ENCODE measurements at places on chromosomes 7 and 10. TPM values are rescaled to one million over a fixed set of nuclear protein-coding genes. Genes with fewer than 3 reads are reported as not detected.
A peak's percentile ranks its signal among the peaks of the same experiment; 100 is the strongest.

DNA sequence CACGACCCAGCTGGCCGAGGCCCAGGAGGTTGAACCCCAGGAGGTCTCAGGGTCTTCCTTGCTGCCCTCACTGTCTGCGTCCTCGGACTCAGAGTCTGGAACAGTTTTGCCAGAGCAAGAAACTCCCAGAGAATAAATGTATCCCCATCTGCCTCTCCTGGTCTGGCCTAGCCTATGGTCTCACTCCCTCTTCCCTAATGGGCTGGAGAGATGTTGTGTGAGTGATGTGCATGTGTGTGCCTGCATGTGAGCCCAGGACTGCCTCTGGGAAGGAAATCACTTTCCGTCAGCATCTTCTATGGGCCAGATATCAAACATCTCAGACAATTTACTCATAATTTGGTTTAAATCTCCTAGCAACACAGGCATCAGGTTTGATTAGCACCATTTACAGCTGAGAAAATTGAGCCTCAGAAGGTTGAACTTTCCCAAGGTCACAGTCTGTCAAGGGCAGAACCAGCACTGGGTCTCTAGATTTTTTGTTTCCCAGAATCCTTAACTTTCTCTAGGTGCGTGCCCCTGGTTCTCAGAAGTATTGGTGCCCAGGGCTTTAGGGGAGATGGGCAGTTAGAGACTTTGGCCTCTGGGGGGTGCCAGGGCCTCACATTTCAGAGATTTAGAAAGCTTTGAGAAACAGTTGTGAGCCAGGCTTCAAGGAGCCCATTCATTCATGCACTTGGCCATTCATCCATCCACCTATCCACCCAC is 4.9 kb downstream of the TMEM270 start:
- H3K4me3 ChIP-seq = no peak overlapping the region
- H3K36me3 ChIP-seq = no peaks in the 10 kb centered on the region
- no peaks in the 10 kb centered on the region for H3K27me3 ChIP-seq
- H3K4me1 ChIP-seq = peaks cover 22% of the 10 kb centered on the region
- no peak overlapping the region for H3K27ac ChIP-seq

DNA sequence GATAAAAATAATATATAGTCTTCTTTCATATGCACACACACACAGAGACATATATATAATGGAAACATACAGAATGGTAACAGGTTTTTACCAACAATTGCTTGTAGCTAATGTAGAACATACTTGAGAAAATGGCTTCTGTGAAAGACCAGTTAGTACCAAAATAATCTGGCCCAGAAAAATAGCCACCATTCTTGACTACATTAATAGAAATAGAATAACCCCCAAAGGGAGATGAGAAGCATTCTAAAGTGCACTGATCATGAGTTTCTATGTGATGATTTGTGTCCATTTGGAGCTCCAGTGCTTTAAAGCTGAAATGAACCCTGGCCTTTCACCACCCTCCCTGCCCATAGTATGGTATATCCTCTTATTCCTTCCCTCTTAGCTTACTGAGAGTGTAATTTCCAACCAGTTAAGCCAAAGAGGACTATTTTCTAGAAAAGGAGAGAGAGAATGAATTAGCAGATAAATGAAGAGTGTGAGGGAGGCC is 22.9 kb upstream of the IFIT2 start:
- H3K4me1 ChIP-seq = peaks cover 62% of the 10 kb centered on the region
- no peak overlapping the region for H3K4me3 ChIP-seq
- no peak for DNase-seq
- no peaks in the 10 kb centered on the region for H3K36me3 ChIP-seq
- peak overlapping the region; percentile 42 for H3K27ac ChIP-seq

- no peak overlapping the region for H3K27ac ChIP-seq
- H3K4me3 ChIP-seq = no peak overlapping the region
- H3K27me3 ChIP-seq = no peaks in the 10 kb centered on the region
- H3K36me3 ChIP-seq = no peaks in the 10 kb centered on the region
- DNase-seq = no peak
Measured at GRCh38 chr10:104608091-104608828, 32.8 kb upstream of the SORCS3 start.

DNA sequence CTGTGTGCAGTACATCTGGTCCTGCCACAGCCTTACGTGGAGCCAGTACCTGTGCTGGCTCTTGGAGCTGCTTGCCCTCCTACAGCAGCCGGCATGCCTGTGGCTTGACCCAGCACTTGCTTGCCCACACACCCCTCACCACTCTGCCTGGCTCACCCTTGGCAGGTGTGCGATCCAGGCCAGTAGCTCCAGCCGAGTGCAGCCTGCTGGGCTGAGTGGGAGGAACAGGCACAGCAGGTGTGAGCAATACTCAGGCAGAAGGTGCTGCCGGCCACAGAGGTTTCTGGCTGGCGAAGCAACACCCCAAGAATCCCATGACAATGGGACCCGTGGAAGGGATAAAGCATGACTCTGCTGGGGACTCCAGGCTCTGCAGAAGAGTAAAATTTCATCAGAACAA is 173.5 kb upstream of the ADCY1 start:
- no peaks in the 10 kb centered on the region for H3K4me1 ChIP-seq
- no peak for DNase-seq
- no peaks in the 10 kb centered on the region for H3K27me3 ChIP-seq
- no peaks in the 10 kb centered on the region for H3K36me3 ChIP-seq
- no peak overlapping the region for H3K27ac ChIP-seq
- H3K4me3 ChIP-seq = no peak overlapping the region

The FMC1 gene
- 7.9 TPM for total RNA-seq

DNA sequence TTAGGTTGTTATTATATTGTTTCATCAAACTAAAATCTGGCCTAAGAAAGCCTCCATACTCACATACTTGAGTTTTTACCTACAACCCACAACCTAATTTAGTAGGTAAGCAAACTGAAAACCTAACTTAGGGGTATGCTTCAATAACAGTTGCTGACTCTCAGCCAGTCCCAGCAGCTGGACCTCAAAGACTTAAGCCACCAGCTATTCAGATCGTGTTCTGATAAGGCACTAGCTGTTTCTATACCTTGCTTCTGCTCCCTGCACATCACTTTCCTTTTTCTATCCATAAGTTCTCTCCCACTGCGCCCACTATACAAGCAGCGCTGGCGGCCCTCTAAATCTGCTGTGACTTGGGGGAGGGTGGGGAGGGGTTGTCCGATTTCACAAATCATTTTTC is 42.3 kb downstream of the SUGCT start:
- H3K4me3 ChIP-seq = no peak overlapping the region
- H3K27ac ChIP-seq = no peak overlapping the region
- no peaks in the 10 kb centered on the region for H3K36me3 ChIP-seq
- H3K4me1 ChIP-seq = no peaks in the 10 kb centered on the region
- no peak for DNase-seq

GRCh38 chr10:95277201-95277570 is 13.6 kb downstream of the PDLIM1 start:
- no peak overlapping the region for H3K4me3 ChIP-seq
- peaks cover 94% of the 10 kb centered on the region for H3K4me1 ChIP-seq
- no peaks in the 10 kb centered on the region for H3K36me3 ChIP-seq
- DNase-seq = no peak
- H3K27ac ChIP-seq = peak overlapping the region; percentile 9
- H3K27me3 ChIP-seq = no peaks in the 10 kb centered on the region

The ADAM22 gene
- 5.0 TPM for total RNA-seq

The PBLD gene
- 8.0 TPM for total RNA-seq

The PCLO gene
- total RNA-seq = 0.78 TPM

DNA sequence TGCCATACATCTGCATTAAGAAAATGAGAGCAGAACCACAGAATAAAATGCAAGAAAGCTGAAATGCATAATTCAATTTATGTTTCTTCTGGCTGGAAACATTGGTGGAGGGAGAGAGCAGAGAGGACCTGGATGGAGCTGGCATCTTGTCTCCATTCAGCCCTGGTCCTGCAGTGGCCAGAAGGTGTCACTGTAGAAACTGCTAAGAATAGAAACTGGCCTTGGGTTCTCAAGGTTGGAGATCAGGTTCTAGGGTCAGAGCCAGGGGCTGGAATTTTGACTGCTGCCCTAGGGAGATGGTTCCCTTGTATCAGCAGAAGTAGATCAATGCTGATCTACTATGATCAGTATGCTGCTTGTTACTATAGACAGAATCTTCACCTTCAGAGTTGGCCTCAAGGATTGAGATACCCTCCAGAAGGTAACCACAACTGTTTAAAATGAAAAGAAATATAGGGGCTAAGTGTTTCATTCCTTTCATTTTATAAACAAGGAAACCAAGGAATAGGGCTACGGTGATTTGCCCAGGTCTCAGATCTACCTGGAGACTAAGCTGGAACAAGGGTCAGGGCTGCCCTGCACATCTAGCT is 13.1 kb downstream of the TAS2R41 start:
- no peaks in the 10 kb centered on the region for H3K4me1 ChIP-seq
- H3K36me3 ChIP-seq = no peaks in the 10 kb centered on the region
- no peak overlapping the region for H3K4me3 ChIP-seq
- H3K27me3 ChIP-seq = no peaks in the 10 kb centered on the region
- DNase-seq = no peak

The PNLIPRP3 gene
- 1.1 TPM for total RNA-seq

- H3K4me1 ChIP-seq = peaks cover 15% of the 10 kb centered on the region
- H3K27me3 ChIP-seq = no peaks in the 10 kb centered on the region
- no peak overlapping the region for H3K4me3 ChIP-seq
- no peak for DNase-seq
- H3K36me3 ChIP-seq = peaks cover 4% of the 10 kb centered on the region
- H3K27ac ChIP-seq = no peak overlapping the region
Measured at GRCh38 chr7:730501-731439, 3.7 kb upstream of the PRKAR1B start.

DNA sequence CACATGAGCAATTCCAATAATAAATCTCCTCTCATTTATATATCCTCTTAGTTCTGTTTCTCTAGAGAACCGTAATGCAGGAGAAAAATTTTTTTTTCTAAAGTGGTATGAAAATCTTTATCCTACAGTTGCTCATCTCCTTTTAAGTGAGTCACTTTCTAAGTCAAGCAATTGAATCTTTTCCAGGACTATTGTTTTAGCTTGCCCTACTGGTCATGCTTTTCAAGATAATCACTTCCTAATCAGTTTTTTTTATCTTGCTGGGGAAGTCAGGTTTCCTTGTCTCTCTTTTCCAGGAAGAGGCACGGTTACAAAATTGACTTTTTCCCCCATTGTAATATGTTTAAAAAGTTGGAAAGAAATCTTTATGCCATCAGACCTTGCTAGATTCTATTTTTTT is 44.0 kb downstream of the INPP5F start:
- H3K27me3 ChIP-seq = no peaks in the 10 kb centered on the region
- peaks cover 8% of the 10 kb centered on the region for H3K4me1 ChIP-seq
- H3K4me3 ChIP-seq = no peak overlapping the region
- no peak overlapping the region for H3K27ac ChIP-seq
- no peak for DNase-seq
- no peaks in the 10 kb centered on the region for H3K36me3 ChIP-seq

DNA sequence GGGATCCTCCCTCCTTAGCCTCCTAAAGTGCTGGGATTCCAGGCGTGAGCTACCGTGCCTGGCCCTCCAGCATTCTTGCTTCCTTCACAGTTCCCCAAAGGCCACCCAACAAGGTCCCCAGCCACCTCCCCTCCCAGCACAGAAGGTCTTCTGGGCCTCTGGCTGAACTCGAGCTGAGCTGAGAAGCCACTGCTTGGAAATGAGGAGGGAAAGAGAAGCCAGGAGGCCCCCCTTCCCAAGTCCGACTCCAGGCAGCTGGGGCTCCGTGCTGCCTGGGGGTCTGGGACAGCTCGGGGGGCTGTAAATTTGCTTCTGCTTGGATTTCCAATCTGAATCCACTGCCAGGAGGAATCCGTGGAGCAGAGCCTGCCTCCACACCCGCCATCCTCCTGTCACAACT is 5.5 kb upstream of the EPO start:
- DNase-seq = no peak
- H3K4me1 ChIP-seq = no peaks in the 10 kb centered on the region
- no peaks in the 10 kb centered on the region for H3K27me3 ChIP-seq

DNA sequence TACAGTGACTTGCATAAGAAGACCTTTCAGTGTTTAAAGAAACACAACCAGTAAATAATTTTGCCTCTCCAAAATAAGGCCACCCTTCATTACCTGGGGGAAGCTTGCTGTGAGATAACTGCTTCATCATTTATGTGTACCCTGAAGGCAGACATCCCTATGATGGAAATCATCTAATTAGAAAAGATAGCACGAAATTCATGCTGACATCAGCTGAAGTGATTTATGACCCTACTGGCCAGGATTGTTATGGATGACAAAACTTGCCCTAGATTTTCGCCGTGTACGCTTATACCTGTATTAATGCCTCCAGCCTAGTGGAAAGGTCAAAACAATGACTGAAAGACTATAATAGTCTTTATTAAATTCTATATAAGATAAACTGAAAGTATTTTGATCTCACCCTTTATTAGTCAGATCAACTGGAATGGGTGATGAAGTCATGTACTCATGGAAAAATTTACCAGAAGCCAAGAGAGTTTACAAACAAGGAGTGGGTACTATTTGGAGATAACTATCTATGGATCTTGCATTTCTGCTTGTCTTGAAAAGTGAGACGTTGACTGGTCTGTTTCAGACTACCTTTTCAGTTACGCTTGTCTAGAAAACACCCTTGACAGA is 114.2 kb downstream of the PPP1R3A start:
- H3K4me3 ChIP-seq = no peak overlapping the region
- no peaks in the 10 kb centered on the region for H3K4me1 ChIP-seq
- H3K27me3 ChIP-seq = no peaks in the 10 kb centered on the region
- H3K36me3 ChIP-seq = no peaks in the 10 kb centered on the region
- no peak for DNase-seq

All from thoracic aorta (tissue), 2 donors.